ENCODE measurements at places on chromosomes 2 and 18.

DNA sequence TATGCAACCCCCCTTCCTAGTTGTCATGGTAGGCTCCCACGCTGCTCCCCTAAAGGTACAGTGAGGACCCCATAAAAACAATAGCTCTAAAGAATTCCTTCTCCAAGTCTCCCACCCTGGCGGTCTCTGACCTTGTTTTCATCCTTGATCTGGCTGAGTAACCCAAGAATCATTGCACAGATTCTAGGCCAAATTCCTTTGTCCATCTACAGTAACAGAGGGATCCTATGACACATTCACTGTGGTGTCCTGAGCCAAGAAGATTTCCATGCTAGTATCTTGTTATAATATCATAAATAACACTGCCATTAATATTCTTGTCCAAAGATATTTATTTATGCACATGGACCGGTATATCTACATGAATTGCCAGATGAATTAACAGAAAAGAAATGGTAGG, 240.2 kb downstream of the CYP26B1 start:
- DNase-seq = no peak

GRCh38 chr2:81206216-81206615, 901.7 kb upstream of the LRRTM1 start:
- no peak for DNase-seq

DNA sequence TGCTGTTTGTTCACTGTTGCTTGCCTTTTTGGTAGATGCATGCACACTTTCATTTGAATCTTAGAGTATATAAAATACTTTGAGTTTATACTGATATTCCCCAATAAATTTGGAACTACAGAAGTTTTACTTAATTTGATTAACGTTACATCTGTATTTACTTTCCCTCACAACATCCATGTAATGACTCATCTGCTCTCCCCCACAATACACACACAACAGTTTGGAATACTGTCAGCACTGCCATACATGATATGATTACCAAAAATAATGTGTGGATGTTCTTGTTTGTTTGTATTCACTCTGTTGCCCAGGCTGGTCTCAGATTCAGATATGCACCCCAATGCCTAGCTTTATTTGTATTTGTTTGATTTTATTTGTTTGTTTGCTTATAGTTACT, 144.2 kb downstream of the WDR7 start:
- DNase-seq = no peak

GRCh38 chr2:48874282-48874681, 118.8 kb upstream of the LHCGR start:
- no peak for DNase-seq

GRCh38 chr2:230991598-230991997, 4.3 kb upstream of the SPATA3 start:
- no peak for DNase-seq

DNA sequence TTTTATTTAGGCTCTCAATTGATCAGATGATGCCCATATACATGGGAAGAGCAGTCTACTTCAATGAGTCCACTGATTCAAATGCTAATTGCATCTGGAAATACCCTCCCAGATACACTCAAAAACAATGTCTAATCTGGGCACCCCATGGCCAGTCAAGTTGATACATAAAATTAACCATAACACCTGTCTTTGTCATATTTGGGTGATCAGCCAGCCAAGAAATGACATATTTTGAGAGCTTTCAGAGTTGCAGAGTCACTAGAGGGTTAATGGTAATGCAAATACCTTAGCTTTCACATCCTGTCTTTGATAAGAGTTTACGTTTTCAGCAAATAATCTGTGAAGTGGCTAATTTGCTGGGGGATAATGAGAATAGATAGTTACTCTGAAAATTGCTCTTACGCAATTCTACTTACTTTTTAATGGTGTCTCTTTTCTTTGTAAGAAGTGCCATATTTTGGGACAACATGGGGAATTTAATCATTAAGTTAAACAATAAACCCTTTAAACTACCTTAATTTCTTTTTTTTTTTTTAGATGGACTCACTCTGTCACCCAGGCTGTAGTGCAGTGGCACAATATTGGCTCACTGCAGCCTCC, 49.1 kb downstream of the CCDC195 start:
- no peak for DNase-seq

- DNase-seq = no peak
These were observed 31.7 kb upstream of the UBXN4 start for GRCh38 chr2:135709992-135710391.

DNA sequence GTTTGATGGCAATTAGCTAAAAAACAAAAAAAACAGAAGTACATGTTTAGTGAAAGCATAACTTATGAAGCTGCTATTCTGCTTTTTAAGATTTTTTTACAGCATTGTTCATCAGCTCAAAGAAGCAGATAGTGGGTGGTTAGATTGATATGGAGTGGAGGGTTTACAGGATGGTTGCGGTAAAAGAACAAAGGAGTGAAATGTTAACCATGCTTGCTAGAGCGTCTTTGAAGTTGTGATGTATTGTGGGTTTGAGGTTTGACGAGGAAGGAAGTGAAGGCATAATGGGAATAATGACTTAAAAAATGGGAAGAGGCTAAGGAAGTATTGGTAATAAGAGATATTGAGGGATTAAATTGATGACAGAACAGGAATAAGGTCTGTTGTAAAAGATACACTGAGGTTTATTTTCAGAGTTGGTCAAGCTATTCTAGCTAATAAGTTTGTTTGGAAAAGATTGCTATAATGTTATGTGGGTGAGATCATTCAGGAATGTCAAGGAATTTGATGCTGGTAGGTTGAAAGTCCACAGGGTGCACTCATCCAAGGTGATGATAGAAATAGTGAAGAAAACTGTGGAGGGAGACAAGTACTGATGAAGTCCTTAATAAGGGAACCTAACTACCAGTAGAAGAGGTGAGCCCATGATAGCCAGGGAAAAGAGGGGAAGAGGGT, 14.6 kb downstream of the SPOPL start:
- DNase-seq = no peak

GRCh38 chr18:74892066-74892627, 294.5 kb downstream of the ZNF407 start:
- peak; percentile 12 for DNase-seq

DNA sequence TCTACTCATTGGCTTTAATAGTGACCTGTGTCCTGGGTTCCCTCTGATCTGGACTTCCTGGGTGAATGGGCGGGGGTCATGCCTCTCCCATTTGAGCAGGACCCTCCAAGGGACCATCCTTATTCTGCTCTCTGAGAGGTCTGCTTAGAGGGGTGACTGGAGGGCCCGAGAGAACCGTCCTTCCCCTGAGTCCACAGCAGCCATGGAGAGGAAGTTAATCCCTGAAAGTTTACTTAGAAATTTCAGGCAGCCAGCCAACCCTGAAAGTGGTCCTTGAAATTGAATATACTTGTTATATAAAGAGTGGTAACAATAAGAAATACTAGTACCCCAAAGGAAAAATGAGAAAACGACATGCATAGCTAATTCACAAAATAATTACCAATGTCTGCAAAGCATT, 226.1 kb downstream of the DYSF start:
- no peak for DNase-seq

Data from NCI-H2029 (cell line).